ENCODE measurements at places on chromosomes 12 and 14.
A peak's percentile ranks its signal among the peaks of the same experiment; 100 is the strongest.

GRCh38 chr12:95877622-95878021 is 18.9 kb downstream of the SNRPF start:
- H3K27ac ChIP-seq: no peak overlapping the region
- peaks cover 16% of the 10 kb centered on the region for H3K36me3 ChIP-seq
- no peak for DNase-seq
- no peak overlapping the region for H3K4me3 ChIP-seq
- no peaks in the 10 kb centered on the region for H3K4me1 ChIP-seq
- H3K27me3 ChIP-seq: no peaks in the 10 kb centered on the region

DNA sequence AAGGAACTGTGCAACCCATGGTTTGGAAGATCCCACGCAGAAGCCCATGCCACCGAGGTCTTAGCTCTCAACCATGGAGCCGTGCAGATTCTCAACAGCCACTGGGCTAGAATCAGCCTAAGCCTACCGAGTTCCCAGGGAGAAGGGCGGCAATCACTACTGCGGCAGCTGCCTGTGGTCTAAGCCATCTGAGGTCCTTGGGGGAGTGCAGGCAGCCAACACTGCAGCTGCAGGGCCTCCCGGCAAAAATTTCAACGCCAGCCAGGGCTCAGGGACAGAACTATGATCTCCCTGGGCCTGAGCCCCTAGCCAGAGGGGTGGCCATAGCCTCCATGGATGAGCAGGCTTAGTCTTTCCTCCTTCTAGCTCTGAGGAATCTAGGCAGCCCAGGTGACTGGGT is 156.8 kb upstream of the CLEC14A start:
- H3K4me3 ChIP-seq: no peak overlapping the region
- H3K27me3 ChIP-seq: peaks cover 13% of the 10 kb centered on the region
- no peak for DNase-seq
- no peaks in the 10 kb centered on the region for H3K4me1 ChIP-seq

- no peak for DNase-seq
- no peaks in the 10 kb centered on the region for H3K27me3 ChIP-seq
- H3K27ac ChIP-seq: peak overlapping the region; percentile 72
- no peak overlapping the region for H3K4me3 ChIP-seq
Observed at GRCh38 chr14:102849526-102850379, 72.5 kb downstream of the TRAF3 start.

DNA sequence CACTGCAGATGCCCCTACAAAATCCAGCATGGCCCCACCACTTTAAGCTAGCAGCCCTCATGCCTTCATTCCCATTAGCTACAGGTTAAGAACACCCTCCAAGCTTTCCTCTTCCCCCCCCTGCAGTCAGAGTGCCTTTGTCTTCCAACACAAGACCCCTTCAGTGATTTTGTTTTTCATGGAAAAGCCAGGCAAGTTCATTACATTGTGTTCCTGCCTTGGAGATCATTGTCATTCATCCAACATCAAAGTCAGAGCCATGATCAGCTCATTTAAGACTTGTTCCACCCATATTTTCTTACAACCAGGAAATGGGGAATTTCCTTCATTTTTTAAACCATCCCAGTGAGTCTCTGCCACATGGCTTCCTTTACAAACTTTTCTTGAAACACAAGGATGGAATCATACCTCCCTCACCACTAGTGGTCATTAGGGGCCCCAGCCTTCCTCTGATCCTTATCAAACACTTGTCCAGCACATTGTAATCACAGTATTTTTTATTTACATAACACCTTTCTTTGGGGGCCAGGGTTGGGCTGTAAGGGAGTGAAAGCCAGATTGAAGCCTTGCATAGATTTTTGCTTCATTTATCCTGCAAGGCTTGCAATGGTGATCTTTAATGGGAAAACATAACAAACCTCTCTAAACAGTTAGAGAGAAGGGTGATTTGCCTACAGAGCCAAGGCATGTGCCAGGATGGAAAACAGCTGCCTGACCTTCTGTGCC is 765.3 kb downstream of the MED13L start:
- no peak for DNase-seq
- H3K4me3 ChIP-seq: peak overlapping the region; percentile 20
- H3K36me3 ChIP-seq: peaks cover 4% of the 10 kb centered on the region
- no peaks in the 10 kb centered on the region for H3K27me3 ChIP-seq
- H3K4me1 ChIP-seq: peaks cover 30% of the 10 kb centered on the region

DNA sequence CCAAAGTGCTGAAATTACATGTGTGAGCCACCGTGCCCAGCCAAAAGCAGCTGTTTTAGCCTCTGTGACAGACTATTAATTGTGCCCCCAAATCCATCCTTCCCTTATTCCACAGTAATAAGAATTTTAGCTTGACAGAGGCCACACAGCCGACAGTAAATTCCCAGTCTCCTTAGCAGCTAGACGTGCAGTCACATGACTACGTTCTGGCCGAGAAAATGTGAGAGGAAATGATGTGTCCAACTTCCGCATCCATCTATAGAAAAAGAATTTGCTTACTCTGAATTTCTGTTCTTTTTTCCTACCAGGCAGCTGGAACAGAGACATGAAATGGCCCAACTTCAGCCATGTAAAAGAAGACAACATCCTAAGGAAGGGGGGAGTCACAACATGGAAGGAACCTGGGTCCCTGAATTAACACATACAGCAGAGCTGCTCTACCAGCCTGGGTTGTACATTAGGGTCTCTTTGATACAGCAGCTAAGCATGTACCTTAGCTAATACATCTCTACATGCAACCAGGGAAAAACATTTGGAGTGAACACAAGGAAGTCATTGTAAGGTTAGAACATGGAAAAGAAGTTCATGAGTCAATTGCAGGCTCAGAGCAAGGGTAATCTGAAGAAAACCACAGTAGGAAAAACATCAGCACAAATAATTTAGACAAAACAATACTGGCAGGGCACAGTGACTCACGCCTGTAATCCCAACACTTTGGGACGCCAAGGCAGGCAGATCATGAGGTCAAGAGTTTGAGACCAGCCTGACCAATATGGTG is 35.5 kb downstream of the CIT start:
- H3K27me3 ChIP-seq: no peaks in the 10 kb centered on the region
- no peak overlapping the region for H3K4me3 ChIP-seq
- H3K4me1 ChIP-seq: peaks cover 6% of the 10 kb centered on the region
- no peak overlapping the region for H3K27ac ChIP-seq

DNA sequence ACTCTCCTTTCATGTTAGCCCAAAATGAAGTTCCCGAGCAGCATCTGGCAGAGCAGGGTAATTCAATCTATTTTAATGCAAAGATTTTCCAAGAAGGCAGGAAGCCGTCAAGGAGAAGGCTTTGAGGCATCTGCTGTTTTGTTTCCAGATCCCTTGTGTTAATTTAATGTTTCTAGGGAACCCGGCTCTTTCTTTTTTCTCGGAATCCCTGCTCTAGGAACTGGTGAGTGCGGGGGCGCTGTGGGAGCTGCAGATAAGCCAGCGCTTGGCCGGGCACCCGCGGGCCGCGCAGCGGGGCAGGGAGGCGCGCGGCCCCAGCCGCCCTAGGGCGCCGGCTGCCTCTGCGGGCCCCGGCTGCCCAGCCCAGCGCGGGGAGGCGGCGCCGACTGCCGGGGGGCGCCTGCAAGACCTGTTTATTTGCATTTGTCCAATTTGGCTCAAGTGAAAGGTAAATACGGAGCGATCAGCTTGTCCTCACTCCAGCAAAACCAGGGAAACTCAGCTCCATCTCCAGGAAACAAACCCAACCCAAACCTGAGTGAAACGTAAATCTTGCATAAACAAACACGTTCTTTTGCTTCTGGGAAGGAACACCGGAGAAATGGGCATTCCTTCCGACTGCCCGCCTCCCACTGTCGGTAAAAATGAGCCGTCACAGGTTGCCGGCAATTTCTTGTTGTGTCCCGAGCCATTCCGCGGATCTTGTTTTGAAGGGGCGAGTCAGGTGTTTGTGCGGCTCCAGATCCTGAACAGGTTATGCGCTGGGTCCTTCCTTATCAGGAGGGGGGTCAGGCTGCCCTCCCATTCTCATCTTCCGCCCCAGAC is 65.1 kb downstream of the CRADD start:
- peaks cover 15% of the 10 kb centered on the region for H3K27me3 ChIP-seq
- peak overlapping the region; percentile 90 for H3K4me3 ChIP-seq
- peaks cover 12% of the 10 kb centered on the region for H3K4me1 ChIP-seq
- peak; percentile 77 for DNase-seq
- H3K27ac ChIP-seq: peak overlapping the region; percentile 80
- no peaks in the 10 kb centered on the region for H3K36me3 ChIP-seq

GRCh38 chr14:22073801-22074200 is 400.2 kb upstream of the OR4E1 start:
- H3K36me3 ChIP-seq: no peaks in the 10 kb centered on the region
- no peak overlapping the region for H3K27ac ChIP-seq
- no peak for DNase-seq
- peaks cover 24% of the 10 kb centered on the region for H3K27me3 ChIP-seq

GRCh38 chr14:89615421-89615820 is 198.4 kb upstream of the FOXN3 start:
- no peak overlapping the region for H3K27ac ChIP-seq
- no peak overlapping the region for H3K4me3 ChIP-seq
- H3K27me3 ChIP-seq: peaks cover 9% of the 10 kb centered on the region
- peaks cover 44% of the 10 kb centered on the region for H3K4me1 ChIP-seq
- peaks cover 3% of the 10 kb centered on the region for H3K36me3 ChIP-seq
- DNase-seq: no peak

- H3K36me3 ChIP-seq: peaks cover 39% of the 10 kb centered on the region
- no peak overlapping the region for H3K27ac ChIP-seq
- no peaks in the 10 kb centered on the region for H3K27me3 ChIP-seq
- no peak for DNase-seq
- H3K4me1 ChIP-seq: peaks cover 71% of the 10 kb centered on the region
Observed at GRCh38 chr12:109460538-109460937, 16.6 kb downstream of the KCTD10 start.

DNA sequence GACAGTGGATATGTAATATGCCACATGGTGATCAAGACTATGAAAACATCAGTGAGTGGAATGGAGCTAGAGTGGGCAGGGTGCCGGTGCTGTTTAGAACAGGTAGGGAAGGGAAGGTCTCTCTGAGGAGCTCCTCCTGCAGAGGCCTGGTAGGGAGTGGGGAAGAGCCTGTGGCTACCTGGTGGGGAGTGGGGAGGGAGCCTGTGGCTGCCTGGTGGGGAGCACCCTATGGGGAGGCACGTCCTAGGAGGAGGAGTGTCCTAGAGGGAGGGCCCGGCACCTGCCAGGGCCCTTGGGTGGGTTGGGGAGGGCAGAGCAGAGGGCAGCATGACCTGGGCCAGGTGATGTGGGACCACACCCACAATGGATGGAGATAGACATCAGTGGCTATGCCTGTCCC is 122.6 kb downstream of the ADGRD1 start:
- H3K27ac ChIP-seq: peak overlapping the region; percentile 31
- H3K27me3 ChIP-seq: no peaks in the 10 kb centered on the region
- no peaks in the 10 kb centered on the region for H3K36me3 ChIP-seq
- H3K4me3 ChIP-seq: no peak overlapping the region

- peak overlapping the region; percentile 62 for H3K27ac ChIP-seq
- no peaks in the 10 kb centered on the region for H3K36me3 ChIP-seq
- H3K4me3 ChIP-seq: peak overlapping the region; percentile 58
- no peak for DNase-seq
- peaks cover 33% of the 10 kb centered on the region for H3K27me3 ChIP-seq
Observed at GRCh38 chr12:51865757-51866270, 17.3 kb upstream of the FIGNL2 start.

GRCh38 chr12:120920178-120920577 is 16.0 kb upstream of the SPPL3 start:
- H3K36me3 ChIP-seq: no peaks in the 10 kb centered on the region
- no peak overlapping the region for H3K4me3 ChIP-seq
- H3K27me3 ChIP-seq: no peaks in the 10 kb centered on the region
- no peak for DNase-seq
- no peak overlapping the region for H3K27ac ChIP-seq
